Activated T-helper 1 cell treated with Interleukin-2 at 50 U/mL for 16 hours (primary cell): ENCODE measurements at places on chromosomes 5 and 9.

DNA sequence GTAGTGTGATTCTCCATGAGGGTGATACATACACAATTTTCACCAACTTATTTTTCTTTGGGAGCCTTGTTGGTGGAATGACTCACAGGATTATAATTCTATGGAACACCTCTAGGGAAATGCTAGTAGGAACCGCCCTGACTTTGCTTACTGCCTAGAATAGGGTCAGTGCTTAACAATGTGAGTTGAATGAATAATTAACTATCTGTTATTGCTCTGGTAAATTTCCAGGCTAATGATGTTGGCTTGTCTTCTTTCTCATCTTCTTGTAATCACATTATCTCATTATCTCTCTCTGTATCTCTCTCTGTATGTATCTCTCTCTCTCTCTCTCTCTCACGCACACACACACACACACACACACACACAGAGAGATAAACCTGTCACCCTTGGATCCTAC lies 291.1 kb downstream of the TRIM32 start:
- DNase-seq = no peak

DNA sequence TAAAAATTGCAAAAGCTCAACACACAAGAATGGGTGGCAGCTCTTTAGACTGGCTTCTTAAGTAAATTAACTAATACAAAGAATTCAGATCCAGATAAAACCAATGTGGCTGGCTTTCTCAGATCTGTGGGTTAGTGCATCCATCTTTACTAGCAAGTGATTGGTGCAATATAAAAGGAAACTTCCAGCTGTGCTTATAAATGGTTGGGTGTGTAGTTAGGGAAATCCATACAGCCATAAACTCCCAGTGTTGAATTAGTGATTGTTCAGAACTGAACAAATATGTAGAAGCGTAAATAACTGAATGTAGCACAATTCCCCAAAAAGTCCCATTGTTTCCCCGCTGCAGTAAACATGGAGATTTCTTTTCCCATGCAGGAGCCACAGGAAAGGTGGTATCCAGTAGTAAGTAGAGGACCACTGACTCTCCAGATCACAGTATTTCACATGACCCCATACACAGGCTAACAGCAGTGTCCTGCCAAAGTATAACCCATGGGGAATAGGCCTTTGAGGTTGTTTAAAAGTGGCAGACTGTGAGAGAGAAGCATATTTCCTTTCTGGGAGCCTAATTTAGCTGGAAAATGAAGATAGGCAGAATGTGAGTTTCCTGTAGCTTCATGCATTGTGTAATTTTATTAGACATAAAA lies 173.1 kb upstream of the SLC12A2 start:
- no peak for DNase-seq

- DNase-seq = no peak
These were observed 73.8 kb upstream of the IFNE start for GRCh38 chr9:21555911-21556310.

DNA sequence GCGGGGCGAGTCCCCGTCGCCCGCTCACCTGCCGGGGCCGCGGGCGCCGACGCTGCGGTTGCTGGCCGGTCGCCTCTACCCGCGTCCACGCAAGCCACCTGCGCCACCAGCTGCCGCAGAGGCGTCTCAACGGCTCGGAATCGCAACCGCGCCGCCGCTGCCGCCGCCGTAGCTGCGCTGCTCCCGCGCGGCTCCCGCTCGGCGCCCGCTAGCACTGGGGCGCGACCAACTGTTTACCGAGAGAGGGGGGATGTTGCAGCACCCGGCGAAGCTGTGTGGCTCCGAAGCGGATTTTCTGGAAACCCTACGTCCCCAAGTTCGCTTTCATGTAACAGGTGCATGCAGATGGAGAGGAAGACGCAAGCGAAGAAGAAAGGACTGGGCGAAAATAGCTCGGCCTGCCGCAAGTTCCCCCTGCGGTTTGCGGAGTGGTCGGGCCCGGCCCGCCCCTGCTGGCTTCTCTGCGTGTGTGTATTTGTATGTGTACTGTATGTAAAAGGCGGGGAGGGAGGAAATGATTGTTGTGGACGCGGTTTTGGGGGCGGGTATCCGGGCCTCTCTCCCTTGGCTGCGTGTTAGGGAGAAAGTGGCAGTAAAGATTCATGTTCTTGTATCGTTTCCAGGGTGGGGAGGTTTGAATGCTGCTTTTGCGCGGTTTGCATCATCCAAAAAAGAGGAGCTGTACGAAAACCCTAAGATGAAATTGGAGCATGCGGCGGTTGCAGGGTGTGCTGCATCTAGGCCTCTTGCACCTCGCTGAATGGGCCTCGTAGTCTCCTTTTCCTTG lies at the start of gene PSIP1:
Gene PSIP1 (minus strand): TSS at position 182 of the 787 bp plus-strand sequence. CDS start 782 bp downstream, outside the sequence.
- peak; percentile 78 for DNase-seq

- no peak for DNase-seq
These were observed 24.3 kb upstream of the KCNIP1 start for GRCh38 chr5:170479484-170479883.

- no peak for DNase-seq
These were observed 87.4 kb upstream of the ICE1 start for GRCh38 chr5:5335107-5335506.

GRCh38 chr9:15404171-15404570 lies 18.5 kb upstream of the SNAPC3 start:
- DNase-seq = no peak

DNA sequence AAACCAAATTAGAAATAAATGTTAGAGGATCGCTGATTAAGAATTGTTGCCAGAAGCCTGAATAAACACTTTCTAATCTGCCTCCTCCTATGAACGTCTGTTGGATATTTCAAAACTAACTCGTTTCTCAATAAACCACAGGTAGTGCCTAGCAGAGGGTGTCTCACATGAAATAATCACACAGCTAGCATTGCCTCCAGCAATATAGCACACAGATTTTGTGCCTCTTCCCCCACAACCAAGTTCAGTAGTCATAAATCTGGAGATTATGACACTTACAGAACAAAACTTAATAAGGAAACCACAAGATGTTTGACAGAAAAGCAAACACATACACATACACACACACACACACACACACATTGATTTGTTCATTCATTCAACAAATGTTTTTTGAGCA lies 173.2 kb upstream of the CDH10 start:
- no peak for DNase-seq

DNA sequence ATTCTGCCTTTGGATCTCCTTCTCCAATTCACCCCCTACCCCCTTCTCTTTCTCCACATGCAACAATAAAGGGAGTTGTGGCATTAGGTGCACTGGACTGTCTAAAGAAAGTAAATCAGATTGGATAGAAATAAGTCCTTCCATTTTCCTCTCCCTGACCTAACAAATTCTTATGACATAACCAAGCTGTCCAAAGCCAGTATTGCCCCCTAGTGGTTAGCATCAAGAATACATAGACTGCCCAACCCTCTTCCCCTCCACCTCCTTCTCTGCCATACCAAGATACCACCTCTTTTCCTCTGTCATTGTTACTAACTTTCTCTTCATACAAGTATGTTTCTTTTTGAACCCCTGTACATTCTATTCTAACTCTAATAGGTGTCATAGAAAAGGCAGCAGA lies 45.7 kb downstream of the PPARGC1B start:
- no peak for DNase-seq

GRCh38 chr5:36360307-36360706 lies 58.6 kb upstream of the RANBP3L start:
- DNase-seq = no peak

DNA sequence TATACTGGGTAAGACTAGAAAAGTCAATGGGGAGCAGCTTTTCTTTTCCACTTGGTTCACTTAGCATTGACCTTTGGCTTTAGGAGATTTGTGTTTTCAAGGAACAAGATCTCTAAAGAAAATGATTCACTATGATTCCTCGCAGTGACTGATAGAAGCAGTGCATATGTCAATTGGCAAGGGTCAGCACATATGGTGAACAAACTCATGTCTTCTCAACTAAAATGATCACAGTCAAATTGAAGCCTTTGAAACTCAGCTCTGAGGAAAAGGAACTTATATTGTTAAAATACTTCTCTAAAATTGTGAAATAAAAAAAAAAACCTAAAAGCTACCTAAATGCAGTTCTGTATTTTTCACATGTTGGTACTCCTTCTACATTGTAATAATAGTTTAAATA lies 43.2 kb upstream of the IL7R start:
- DNase-seq = no peak

DNA sequence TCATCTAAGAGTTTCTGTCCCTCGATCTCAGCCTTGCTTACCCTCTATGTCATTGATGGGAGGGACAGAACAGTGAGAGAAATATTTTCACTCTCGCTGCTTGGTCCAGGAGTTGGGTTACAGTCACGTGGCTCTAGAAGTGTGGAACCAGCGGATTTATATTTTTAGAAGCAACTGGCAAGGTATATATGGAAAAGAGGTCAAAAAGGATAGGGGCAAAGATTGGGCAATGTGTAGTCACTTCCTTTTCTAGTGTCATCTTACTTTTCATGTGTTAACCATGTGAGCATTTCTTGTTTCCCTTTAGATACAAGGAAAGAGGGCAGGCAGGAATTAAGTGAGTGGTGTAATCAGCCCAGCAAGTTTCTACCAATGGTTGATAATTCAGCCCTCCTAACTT lies 111.5 kb upstream of the ZNF366 start:
- no peak for DNase-seq

GRCh38 chr5:112049738-112050137 lies 292.7 kb upstream of the NREP start:
- DNase-seq = no peak
